ENCODE measurements at places on chromosomes 2 and 18.

GRCh38 chr2:235080101-235080500 lies 128.3 kb downstream of the SH3BP4 start:
- DNase-seq: no peak

- no peak for DNase-seq
These were observed 509.4 kb upstream of the SMIM21 start for GRCh38 chr18:75936862-75937261.

GRCh38 chr2:189379287-189379630 lies 62.0 kb upstream of the WDR75 start:
- DNase-seq: no peak

DNA sequence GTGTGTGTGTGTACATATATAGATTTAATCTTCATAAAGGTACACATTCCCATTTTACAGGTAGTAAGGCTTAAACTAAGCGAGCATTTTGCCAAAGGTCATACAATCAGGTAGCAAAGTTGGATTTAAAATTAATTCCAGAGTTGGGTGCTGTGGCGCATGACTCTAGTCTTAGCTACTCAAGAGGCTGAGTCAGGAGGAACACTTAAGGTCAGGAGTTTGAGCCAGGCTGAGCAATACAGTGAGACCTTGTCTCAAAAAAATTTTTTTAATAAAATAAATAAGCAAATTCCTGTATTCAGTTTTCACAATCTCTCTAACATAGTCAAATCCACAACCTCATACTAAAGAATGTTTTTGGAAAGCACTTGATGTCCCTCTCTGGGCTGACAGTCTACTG lies 111.5 kb upstream of the LDLRAD4 start:
- no peak for DNase-seq

- no peak for DNase-seq
These were observed 115.6 kb downstream of the LPIN1 start for GRCh38 chr2:11862049-11862448.

DNA sequence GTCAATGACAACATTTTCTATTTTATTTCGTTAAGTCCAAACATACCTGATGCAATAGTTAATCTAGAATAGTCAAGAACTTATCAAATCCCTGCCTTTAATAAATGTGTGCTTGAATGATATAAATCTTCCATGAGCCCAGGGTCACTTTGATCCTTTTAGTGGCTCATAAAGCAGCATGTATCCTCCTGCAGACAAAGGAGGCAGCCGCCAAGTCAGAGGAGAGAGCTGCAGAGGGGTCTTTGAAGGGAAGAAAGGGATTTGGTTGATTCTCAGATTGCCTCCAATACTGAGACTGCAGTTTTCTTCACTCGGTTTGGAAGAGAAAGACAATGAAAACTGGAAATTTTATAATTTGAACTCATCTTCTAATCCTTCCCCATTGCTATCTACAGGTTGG lies 378.4 kb upstream of the PIK3C3 start:
- DNase-seq: no peak

DNA sequence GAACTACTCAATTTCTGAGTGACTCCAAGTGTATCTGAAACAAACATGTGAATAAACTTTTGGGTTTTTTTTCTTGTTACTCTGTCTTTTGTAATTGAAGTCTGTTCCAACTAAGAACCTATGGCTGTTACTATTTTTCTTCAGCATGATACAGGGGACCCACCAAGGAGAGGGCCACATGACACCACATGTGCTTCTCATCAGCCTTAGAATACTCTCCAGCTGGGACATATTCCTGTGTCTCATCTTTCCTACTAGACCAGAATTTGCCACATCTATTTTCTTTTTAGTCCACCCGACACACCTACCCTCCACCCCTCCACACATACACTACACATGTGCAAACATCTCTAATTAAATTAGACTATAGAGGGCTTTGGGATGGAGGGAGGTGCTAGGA lies 191.7 kb upstream of the NDUFV2 start:
- no peak for DNase-seq

DNA sequence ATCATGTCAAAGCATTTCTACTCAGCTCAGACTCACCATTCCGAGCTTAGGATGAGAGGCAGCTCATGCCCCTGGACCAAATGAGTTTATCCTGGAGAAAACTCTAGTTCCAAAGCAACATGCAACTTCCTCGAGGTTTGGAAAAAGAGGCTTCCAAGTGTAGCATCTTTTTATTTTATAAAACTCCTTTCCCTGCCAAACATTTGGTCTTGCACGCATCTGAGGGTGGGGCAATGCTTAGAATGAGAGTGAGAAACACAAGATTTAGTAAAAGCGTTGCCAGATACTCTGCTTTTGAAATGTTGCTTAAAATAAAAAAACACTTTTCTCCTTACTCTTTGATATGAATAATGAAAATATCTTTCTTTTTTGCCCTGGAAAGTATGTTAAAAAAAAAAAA lies 151.5 kb downstream of the NCKAP5 start:
- DNase-seq: no peak
